ENCODE measurements at places on chromosomes 16 and 17. TPM values are rescaled to one million over a fixed set of nuclear protein-coding genes. Genes with fewer than 3 reads are reported as not detected.

Gene KRT36
- 0.12 TPM for total RNA-seq

Gene KRT23
- 0.55 TPM for total RNA-seq

Gene STH
- total RNA-seq, result not detected

Gene METRN
- total RNA-seq, result 79.5 TPM

Gene ABI3
- 0.11 TPM for total RNA-seq

Gene CCL8
- total RNA-seq, result not detected

Gene ANKFY1
- 49.6 TPM for total RNA-seq

Gene PRR29
- 0.11 TPM for total RNA-seq

Gene USP43
- 0.12 TPM for total RNA-seq

Gene AOC3
- total RNA-seq, result 0.11 TPM

Gene TNP2
- not detected for total RNA-seq

Gene KCNJ18
- not detected for total RNA-seq

Gene OTOP2
- not detected for total RNA-seq

Gene GSDMA
- total RNA-seq, result not detected

Gene SLX1B
- 22.5 TPM for total RNA-seq

Gene ABCA10
- 0.44 TPM for total RNA-seq

Gene TLCD3B
- 0.22 TPM for total RNA-seq

Gene DNAI2
- not detected for total RNA-seq

Gene RPS6KB1
- 21.6 TPM for total RNA-seq

Gene ZACN
- 0.12 TPM for total RNA-seq

Gene SOST
- not detected for total RNA-seq

Gene AOC2
- total RNA-seq, result 0.75 TPM

Gene GLTPD2
- not detected for total RNA-seq

Gene SEPTIN12
- total RNA-seq, result not detected

Gene CDH8
- total RNA-seq, result not detected

Gene PSMD11
- total RNA-seq, result 152 TPM

Gene CASKIN1
- total RNA-seq, result 0.33 TPM

Gene KRTAP2-2
- not detected for total RNA-seq

Gene SPG7
- total RNA-seq, result 133 TPM

Gene OR4D1
- not detected for total RNA-seq

Gene CDR2L
- total RNA-seq, result 14.8 TPM

Gene PRR35
- total RNA-seq, result 0.11 TPM

Gene CENPN
- 33.7 TPM for total RNA-seq

Gene CACNG3
- not detected for total RNA-seq

Gene CES1
- 1.00 TPM for total RNA-seq

Gene TIGD7
- total RNA-seq, result 6.4 TPM

Gene MPO
- not detected for total RNA-seq

Gene KRTAP17-1
- total RNA-seq, result 0.12 TPM

Gene KRTAP9-4
- not detected for total RNA-seq

Gene PITPNM3
- 0.37 TPM for total RNA-seq

Gene FZD2
- 11.2 TPM for total RNA-seq

Gene HOXB1
- total RNA-seq, result not detected

Gene MAF
- total RNA-seq, result 14.9 TPM

Gene KRT39
- total RNA-seq, result 0.11 TPM

Gene KRT33B
- 2.7 TPM for total RNA-seq

Gene CIBAR2
- total RNA-seq, result not detected

Gene TERB1
- total RNA-seq, result 0.11 TPM

Gene LGALS3BP
- total RNA-seq, result 456 TPM

Gene MPP2
- 2.1 TPM for total RNA-seq

Gene ATP2A1
- total RNA-seq, result 0.22 TPM

Gene SNAI3
- total RNA-seq, result 0.12 TPM

Gene CA10
- total RNA-seq, result not detected

Gene ITGB4
- under 0.01 TPM for total RNA-seq

Gene AIPL1
- total RNA-seq, result not detected

Gene HOXB8
- total RNA-seq, result not detected

Gene CCL4
- total RNA-seq, result not detected

Gene ASPA
- 0.77 TPM for total RNA-seq

Data from uterine smooth muscle cell (primary cell).